ENCODE measurements at places on chromosomes 5 and 9.
A peak's percentile ranks its signal among the peaks of the same experiment; 100 is the strongest.

GRCh38 chr9:6667633-6668280 is 22.2 kb upstream of the GLDC start:
- peak; percentile 12 for DNase-seq

DNA sequence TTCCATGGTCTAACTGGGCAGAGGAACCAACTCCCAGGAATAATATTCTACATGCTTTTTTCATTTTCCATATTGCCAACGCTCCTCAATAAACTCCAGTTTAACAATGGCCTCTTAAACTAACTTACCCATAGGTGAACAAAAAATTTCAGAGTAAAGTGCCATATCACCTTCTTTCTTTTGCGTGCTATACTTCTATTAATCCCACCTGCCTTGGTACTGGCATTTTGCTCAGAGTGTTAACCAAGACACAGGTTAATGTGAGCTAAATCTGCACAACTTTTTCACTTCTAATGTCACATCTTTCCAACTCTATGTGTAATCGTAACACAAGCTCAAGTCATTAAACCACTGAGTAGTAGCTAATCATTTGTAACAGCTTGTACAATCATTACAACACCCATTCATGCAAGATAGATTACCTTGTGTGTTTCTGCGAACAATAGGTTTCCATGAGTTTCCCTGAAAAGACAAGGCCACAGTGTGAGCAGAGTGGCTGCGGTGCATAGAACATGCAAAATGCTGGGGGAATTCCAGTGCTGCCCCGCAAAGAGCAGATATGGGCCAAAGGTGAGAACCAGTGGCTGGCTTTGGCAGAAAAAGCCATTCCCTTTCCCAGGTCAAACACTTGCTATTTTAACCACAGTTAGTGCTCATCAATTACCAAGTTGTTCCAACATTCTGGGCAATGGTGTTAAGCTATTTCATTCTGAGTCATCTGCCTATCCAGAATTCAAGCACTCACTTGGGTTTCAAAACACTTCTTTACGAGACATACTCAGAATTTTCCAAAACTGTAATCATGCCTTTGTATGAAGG is 42.8 kb downstream of the TIMD4 start:
- no peak for DNase-seq

- DNase-seq, result no peak
These were observed 23.3 kb downstream of the SMIM23 start for GRCh38 chr5:171808951-171809350.

DNA sequence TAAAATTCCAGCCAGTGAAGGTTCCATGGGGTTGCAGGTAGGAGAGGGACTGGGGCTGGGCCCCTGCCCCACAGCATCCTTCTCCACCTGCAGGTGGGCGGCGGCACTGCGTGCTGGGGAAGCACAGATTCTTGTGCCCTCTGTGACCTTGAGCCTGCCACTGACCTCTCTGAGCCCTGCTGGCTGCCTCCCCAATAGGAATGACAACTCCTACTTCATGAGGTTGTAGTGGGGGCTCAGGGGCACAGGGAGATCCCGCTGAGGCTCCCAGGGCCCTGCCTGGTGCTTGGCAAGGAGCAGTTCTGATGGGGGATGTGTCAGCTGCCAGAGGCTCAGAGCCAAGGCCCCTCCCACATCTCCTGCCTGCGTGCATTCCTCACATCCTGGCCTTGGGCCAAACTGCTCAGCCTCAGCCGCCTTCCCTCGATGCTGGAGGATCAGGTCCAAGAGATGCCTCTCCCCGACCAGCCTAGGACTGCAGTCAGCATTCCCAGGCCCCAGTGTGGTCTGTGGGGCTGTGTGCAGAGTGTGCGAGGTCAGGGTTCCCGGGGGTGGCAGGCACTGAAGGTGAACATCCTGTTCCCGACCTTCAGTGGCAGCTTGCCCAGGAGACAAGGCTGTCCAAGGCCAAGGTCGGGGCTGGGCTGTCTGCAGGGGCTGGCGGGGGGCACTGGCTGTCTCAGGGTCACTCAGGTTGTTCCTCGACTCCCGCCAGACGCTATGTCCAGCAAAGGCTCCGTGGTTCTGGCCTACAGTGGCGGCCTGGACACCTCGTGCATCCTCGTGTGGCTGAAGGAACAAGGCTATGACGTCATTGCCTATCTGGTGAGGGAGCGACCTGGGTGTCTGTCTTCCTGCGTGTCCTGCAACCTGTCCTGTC is 7.0 kb downstream of the ASS1 start:
- DNase-seq, result no peak

- DNase-seq, result no peak
These were observed 20.5 kb downstream of the ELP1 start for GRCh38 chr9:108913391-108913790.

DNA sequence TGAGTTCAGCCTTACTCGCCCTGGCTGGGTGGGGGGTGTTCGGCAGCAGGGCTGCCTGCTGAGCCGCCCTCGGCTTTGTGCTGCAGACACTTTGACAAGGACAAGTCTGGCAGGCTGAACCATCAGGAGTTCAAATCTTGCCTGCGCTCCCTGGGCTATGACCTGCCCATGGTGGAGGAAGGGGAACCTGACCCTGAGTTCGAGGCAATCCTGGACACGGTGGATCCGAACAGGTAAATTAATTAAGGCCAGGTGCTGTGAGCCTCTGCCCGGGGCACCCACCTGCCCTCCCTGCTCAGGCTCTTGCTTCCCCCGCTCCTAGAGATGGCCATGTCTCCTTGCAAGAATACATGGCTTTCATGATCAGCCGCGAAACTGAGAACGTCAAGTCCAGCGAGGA is 24.2 kb downstream of the DYNC2I2 start:
- no peak for DNase-seq

DNA sequence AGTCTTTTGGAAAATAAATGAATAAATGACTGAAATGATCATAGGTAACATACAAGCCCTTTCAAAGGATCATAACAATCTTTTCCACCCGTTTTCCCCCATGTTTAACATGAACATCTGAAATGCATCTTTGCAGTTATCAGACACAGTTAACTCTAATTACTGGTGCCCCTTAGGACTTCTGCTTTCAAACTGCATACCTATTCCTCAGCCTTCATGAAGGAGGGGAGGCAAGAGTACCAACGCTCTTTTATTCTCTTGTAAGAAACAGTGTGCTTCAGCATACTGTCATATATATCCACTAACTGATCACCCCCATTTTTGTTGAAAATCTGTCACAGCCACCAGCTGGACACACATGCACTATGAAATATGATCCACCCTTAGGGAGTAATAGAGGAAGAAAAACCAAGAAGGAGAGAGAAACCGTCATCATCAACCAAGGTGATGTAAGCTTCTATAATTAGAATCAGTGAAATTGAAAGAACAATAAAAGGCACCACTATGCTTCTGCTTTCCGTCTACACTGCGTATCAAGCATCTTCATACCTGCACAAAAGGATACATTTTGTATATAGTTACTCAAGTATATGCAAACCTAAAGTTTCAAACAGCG is 98.7 kb downstream of the RAPGEF6 start:
- DNase-seq, result peak; percentile 86

GRCh38 chr9:89482056-89482851 is 15.7 kb downstream of the SEMA4D start:
- DNase-seq, result no peak

DNA sequence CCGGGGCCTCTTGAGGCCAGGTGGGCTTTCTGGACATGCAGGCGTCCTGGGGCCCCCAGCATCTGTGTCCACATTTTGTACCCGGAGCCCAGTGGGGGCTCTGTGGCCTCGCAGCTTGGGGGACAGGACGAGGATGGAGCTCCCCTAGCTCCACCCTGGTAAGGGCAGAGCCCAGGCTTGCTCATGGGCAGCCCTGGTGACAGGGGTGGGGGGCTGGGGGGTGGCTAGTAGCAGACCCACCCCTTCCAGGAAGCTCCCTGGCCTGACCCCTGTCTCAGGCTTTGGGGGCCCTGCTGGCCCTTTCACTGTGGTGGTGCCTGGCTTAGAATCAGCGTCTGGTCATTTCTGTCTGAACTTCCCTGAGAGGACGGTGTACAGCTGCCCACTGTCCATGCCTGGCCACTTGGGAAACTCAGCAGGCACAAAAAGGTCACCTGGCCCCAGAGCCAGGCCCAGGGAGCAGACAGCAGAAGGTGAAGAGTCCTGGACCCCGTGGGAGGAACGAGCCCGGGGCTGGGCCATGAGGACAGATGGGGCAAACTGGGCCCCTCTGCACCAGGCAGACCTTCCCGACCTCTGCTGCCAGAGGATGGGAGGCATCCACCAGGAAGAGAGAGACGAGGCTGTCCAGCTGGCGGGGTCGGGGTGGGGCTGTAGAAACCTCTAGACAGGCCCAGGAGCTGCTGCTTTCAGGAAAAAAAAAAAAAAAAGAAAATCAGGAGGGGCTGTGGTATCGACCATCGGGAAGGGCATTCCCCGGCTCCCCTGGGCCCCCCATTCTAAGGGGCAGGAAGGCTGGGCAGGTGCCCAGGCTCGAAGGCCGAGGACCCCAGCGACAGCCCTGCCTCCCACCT is 52.8 kb downstream of the EXD3 start:
- no peak for DNase-seq

- DNase-seq, result peak; percentile 74
These were observed 50.5 kb downstream of the HACD4 start for GRCh38 chr9:20980832-20981455.

GRCh38 chr5:93886917-93887361 is 145.5 kb upstream of the POU5F2 start:
- peak; percentile 63 for DNase-seq

DNA sequence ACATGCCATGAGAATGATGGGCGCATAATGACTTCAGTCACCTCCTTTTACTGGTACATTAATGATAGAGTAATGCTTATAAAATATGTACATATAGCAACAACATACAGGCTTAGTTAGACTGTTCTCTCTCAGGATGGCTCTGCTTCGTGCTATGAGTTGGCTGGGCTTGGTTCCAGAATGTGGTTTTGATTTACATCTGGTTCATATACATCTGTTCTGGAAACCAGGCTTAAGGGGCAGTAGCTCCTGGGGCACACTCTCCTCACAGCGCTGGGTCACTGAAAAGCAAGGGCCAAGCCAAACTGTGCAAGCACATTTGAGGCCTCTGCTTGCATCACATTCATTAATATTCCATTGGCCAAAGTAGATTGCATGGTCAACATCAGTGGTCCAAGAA is 44.9 kb downstream of the PCSK1 start:
- DNase-seq, result no peak

DNA sequence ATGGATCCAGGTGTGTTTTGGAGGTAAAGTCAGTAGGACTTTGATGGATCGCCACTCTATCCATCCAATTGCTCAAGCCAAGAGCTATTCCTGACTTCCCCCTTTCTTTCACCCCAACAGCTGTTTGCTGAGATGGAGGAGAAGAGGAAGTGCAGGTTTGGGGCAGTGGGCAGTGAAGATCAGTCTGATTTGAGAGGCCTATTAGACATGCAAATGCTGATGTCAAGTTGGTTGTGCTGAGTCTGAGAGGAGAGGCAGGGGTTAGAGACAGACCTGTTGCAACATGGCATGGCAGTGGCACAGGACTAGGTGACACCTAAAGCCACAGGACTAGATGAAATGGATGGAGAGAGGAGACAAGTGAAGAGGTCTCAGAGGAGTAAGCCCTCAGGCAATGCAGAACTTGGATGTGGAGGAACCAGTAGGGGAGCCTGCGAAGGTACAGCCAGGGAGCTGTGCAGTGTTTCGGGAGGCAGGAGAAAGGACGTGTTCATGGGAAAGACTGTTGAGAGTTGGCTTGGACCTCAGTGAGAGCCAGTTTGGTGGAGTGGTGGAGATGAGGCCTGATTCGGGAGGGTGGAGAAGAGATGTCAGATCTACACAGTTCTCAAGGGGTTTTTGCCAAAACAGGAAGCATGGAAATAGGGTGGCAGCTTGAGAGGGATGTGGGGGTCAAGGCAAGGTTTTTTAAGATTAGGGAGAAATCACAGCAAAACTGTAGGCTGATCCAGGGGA is 175.0 kb downstream of the MACROH2A1 start:
- peak; percentile 48 for DNase-seq

GRCh38 chr5:152556784-152557183 is 151.7 kb upstream of the NMUR2 start:
- DNase-seq, result no peak

Data from inflammatory macrophage treated with lipopolysaccharide for 4 hours (primary cell).